Stimulated activated CD4-positive, alpha-beta T cell treated with anti-CD3 and anti-CD28 coated beads, Interleukin-1b, Interleukin-23, amount 100 ng/mL, for 4 hours (primary cell): ENCODE measurements at places on chromosomes 5 and 9.
A peak's percentile ranks its signal among the peaks of the same experiment; 100 is the strongest.

- DNase-seq: no peak
Observed at GRCh38 chr5:164672931-164673694, 1167.7 kb downstream of the MAT2B start.

GRCh38 chr5:143403593-143404415 lies at the start of gene NR3C1:
TSS of gene NR3C1 (minus strand) at chr5:143403686. CDS start at chr5:143400839, 2,847 bp downstream.
- DNase-seq: peak; percentile 80

- no peak for DNase-seq
Observed at GRCh38 chr5:31332160-31332559, 138.7 kb downstream of the CDH6 start.

GRCh38 chr5:155676967-155677366 lies 650.0 kb upstream of the SGCD start:
- DNase-seq: no peak

DNA sequence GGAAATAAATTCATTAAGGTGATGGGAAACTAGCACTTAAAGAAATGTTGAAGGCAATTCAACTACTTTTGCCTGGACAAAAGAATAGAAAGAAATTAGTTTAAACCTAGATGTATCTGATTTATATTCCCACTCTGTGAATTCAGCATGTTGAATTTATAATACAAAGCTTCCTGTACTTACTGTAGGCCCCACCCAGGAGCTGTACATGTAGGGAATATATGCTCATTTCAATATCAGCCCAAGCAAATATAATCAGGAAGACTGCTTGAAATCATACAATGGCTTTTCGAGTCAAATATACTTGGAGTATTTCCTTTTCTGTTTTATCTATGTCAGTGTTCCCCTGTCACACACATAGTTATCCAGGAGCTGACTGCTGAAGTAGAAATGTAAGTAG lies 102.1 kb downstream of the OTULIN start:
- DNase-seq: no peak

DNA sequence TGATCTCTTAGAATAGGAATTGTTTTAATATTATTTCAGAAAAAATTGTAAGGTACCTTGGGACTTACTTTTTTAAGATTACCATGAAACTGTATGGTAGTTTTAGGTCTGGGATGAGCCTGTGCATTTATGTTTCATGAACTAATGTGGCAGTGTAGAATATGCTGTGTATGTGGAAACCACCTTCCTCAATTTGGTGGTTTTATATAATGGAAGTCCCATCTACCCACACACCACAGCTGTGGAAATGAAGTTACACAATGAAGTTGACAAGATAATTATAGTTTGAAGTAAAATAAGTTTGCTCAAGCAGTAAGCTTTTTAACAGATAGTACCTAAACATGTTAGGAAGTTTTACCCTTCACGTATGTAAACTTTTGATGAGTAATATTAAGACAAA lies 24.4 kb downstream of the WDR36 start:
- DNase-seq: no peak

- no peak for DNase-seq
Observed at GRCh38 chr5:122053181-122054109, 24.6 kb downstream of the LOX start.

DNA sequence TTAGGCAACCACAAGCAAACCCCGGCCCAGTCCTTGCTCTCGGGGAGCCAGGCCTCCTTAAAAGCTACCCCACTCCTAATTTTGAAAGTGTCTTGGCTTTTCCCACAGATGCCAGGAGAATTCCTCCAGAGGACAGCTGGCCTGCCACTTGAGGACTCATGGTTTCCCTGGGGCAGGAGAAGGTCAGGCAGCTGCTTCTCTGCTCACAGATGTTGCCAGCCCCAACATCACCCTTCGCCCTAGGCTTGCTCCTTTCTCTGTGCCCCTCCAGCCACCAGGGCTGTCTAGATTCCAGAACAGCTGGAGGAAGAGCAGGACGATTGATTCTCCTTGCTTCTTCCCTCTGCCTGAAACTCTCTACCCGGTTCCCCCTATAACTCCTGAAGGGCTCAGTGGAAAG lies 8.5 kb downstream of the GGTA1 start:
- no peak for DNase-seq

- DNase-seq: no peak
Observed at GRCh38 chr5:133783481-133783880, 171.1 kb upstream of the FSTL4 start.

- no peak for DNase-seq
Observed at GRCh38 chr5:9058161-9058560, 487.7 kb downstream of the SEMA5A start.

GRCh38 chr5:69305512-69305911 lies 27.1 kb downstream of the CCDC125 start:
- no peak for DNase-seq
